ENCODE measurements at places on chromosomes 2 and 18.

GRCh38 chr2:33133454-33133952, 186.8 kb downstream of the LTBP1 start:
- no peak for DNase-seq

DNA sequence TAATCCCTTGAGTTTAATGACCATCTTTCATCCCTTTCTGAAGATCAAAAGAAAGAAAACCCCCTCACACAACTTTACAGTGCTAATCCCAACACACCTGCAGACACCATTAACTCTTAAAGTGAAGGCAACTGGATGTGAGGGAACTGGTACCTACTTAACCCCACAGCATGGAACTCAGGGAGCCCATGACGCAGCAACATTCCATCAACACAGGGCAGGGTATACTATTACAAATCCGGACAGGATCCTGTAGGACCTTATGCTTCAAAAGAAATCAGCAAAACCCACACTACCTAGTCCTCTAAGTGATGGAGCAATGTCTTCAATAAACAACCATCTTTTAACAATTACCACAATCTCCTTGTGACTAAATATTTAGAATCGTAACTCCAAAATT, 78.6 kb downstream of the FARSB start:
- no peak for DNase-seq

GRCh38 chr2:190891372-190891771, 10.8 kb downstream of the GLS start:
- DNase-seq, result no peak

GRCh38 chr18:44681076-44681970, 635 bp downstream of the SETBP1 start:
- no peak for DNase-seq

DNA sequence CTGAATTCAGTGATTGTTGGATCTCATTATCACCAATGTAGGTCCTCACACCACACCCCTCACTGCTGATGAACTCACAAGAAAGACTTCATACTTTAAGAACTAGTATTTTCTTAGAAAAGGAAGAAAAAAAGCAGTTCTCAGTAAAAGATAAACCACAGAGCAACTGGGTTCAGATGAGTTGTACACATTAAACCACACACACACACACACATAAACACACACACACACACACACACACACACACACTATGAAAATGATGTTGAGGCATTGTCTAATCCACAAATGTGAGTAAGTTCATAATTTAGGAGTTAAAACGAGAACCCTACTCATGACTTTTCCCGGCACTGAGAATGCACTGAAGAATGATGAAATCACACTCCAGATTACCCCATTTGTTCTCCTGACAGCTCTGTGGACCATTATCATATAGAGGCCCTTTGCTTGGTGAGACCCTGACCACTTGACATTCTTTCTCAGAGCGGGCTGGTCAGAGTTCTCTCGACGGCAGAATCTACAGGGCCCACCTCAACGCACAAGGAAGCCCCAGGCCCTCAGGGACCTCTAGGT, 106.2 kb downstream of the BCL2 start:
- no peak for DNase-seq

DNA sequence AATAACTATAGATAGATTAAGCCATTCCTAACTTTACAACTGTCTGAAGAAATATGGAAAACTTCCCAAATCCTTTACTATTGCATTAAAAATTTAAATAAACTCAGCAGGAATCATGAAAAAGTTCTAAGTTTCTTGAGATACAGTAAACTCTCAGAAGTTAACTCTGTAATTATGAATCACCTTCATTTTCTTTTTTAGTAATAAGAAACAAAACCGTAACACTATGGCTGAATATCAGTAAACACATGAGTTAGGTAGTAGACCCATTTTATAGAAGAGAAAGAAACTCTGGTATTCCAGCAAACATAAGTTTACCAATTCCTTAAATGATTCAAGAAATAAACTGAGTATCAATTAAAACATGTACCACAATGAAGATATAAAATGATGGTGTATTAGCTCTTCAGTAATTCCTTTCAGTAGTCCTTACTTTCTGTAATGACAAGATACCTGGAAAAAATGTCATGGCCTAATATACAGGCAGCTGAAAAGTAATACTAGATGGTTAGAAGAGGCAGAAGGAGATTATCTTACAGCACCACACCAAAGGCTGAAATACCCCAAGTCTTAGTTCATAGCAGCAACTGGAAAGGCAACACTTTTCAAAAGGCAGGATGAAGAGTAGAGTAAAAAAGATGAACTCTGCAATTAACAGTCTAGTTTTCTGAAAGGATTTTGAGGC, 11.5 kb downstream of the TRIP12 start:
- no peak for DNase-seq

GRCh38 chr2:28088970-28089369, 198.4 kb downstream of the BABAM2 start:
- no peak for DNase-seq

DNA sequence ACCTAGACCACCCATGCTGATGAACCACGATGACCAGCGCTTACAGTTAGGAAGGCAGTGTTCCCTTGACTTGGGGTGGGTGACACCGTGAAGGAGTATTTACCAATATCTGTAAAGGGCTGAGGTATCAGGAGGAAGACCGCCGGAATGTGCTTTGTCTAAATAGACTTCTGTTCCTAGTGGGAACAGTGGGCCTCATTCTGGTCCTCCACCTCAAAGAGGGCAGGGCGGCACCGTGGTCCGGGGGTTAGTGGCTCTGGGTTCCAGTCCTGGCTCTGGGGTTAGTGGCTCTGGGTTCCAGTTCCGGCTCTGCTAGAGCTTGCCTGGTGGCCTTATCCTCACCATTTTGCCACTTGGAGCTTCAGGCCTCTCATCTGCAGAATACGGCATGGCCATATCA, 91.6 kb upstream of the SMAD2 start:
- DNase-seq, result no peak

GRCh38 chr2:45669032-45669486, 17.6 kb downstream of the PRKCE start:
- no peak for DNase-seq

DNA sequence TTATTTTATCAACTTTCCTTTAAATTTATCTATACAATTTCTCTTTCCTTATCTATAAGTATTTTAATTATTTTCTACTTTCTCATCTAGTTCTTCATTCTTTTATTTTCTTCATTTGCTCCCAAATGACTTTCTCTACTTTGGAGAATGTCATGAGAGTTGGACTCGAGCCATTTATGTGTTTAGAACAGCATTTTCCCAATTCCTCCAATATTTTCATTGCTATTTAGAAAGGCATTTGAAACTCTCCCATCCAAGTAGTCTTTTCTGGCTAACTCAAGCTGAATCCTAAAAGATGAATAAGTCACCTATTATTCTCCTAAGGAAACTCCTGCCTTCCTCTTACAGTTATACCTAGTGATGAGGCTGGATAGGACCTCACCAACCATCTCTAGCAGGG, 15.8 kb upstream of the FEZ2 start:
- no peak for DNase-seq

DNA sequence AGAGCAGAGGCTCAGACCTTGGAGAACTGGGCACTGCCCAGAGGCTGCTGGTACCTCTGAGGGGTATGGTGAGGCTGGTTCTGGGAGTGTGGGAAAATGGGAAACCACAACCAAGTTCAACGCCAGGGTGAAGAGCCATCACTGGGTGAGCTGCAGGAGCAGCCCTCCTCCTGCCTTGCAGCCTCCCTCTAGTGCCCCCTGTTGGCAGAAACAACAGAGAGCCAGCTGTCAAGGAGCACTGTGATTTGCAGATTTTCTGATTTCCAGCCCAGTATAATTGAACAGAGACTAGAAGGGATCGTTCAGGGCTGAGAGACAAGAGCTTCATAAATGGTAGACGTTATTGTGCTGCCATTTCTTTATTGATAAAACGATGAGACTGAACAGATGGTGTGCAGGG, 50.5 kb downstream of the MAPK4 start:
- DNase-seq, result no peak

- DNase-seq, result no peak
These were observed 199.6 kb downstream of the HRH4 start for GRCh38 chr18:24659827-24660720.

- DNase-seq, result no peak
These were observed 525.5 kb downstream of the IRS1 start for GRCh38 chr2:226274143-226274542.

- DNase-seq, result no peak
These were observed 14.7 kb downstream of the NIFK start for GRCh38 chr2:121721926-121722325.

DNA sequence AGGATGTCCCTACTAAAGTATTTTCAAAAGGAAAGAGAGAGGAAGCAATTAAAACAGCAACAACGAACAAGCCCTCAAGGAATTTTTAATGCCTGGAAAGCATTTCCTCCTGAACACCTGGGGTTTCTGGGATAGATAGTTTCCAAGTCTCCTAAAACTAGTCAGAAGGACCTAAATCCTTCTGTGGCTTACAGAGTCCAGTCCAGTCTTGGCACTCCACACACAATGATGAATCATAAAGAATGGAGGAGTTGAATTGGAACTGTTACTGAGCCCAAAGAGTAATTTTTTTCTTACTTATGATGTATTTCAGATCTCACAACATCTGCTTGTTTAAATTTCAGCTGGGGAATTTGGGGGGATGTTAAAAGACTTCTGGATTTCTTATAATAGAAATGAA, 144.6 kb upstream of the SETBP1 start:
- no peak for DNase-seq

- no peak for DNase-seq
These were observed 147.6 kb downstream of the CLIP4 start for GRCh38 chr2:29262681-29263260.

GRCh38 chr18:12408247-12408869, 629 bp downstream of the PRELID3A start:
- DNase-seq, result no peak

DNA sequence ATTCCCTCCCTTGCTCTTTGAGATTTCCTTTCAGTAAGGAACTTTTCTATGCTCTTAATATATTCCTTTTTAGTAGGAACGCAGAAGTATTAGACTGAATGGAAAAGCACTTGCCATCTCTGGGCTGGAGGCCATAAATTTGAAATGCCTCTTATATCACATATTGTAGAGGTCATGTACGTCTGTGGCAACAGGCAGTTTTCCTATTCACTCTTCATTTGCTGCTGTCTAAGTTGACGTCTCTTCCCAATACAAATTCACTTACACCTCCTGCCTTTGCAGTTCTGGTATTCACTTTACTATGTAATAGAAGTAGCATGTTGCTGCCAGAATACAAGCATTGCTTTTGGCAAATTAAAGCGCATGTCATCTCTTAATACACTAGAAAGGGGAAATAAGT, 34.7 kb downstream of the MGAT4A start:
- no peak for DNase-seq

GRCh38 chr2:192029089-192029488, 165.6 kb downstream of the TMEFF2 start:
- DNase-seq, result peak; percentile 31

- no peak for DNase-seq
These were observed 3.2 kb upstream of the TTC39C start for GRCh38 chr18:24011123-24011917.

DNA sequence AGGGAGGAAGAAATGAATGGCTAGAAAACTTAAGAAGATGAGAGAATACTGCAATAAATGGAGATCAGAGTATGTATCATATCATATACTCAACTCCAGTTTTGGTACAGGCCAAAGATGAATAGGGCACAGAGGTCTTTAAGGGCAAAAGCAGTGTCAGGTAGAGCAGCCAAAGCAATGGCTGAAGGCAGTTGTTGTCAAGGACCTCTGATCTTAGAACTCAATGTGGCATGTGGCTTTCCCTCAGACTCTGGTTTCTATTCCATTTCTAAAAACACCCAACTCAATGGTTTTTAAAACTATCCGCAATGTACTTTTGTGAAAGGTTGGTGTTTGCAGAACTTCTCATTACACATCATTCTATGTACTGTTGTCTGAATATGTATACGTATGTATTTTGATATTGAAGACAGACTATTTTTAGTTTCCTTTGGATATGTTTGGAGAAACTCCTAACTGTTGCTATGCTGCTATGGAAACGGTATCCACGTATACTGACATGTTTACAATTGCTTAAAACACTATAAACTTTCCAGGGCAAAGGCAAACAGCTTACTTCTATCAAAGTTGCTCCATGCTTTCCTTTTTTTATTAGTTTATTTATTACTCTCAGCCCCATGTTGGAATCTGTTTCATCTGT, 58.1 kb upstream of the PELI1 start:
- DNase-seq, result no peak

GRCh38 chr18:64742898-64743297, 594.0 kb upstream of the LINC00305 start:
- no peak for DNase-seq

- no peak for DNase-seq
These were observed 59.9 kb upstream of the BZW1 start for GRCh38 chr2:200751786-200752185.

DNA sequence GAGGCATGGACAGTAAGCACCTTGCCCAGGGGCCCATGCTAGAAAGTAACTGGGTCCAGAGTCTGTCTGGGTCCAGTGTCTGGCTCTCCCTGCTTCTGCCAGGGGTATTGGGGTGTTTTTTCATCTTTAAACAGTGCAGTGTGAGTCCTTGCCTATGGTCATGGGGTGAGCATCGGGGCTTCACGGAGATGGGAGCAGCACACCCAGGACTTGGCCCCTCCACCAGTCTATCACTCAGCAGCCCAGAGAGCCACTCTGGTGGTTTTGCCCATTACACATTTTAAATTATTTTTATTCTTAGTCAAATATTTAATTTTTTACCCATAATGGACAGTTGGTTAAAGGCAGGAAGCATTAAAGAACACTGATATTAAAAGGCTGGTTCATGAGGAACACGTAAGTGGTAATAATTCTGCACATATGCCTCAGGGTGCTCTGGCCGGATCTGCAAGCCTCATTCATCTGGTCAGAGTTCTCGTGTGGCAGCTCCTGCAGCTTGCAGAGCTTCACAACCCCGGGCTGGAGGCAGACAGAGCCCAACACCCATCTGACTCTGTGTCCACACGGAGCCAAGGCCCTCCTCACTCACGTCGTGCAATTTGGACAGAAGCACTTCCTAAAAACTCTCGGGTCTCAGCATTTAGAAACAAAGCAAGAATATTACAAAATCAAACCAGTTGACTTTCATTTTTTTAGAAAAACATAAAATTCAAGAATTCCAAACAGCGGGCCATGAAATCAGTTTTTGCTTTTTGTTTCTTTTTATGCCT, 204.1 kb downstream of the CTIF start:
- no peak for DNase-seq

- DNase-seq, result no peak
These were observed 27.3 kb downstream of the DGKD start for GRCh38 chr2:233381638-233381995.

DNA sequence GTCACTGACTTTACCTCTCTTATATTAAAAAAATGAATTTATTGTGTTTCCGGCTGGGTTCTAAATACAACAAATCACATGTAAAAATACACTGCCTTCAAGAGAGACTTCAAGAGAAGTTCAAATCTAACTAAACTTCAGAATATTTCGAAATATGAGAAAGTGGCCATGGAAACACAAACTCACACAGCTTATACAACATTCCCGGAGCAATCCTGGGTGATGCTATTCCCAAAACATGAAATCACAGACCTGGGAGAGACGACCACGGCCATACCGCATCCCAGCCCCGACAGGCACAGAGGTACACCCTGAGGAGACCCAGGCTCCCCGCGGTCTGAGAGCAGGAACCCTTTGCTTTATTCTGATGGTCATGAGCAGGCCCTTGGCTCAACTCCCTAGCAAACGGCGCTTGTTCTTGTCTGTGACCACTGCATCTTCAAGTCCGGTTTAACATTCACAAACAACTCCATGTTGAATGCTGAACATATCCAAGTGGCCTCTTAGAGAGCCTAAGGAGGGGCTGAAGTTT, 185.4 kb upstream of the REV1 start:
- no peak for DNase-seq

Data from endothelial cell (in vitro differentiated cells).